ENCODE measurements at places on chromosomes 6 and 20.

- no peak for DNase-seq
Observed at GRCh38 chr20:1856424-1856823, 38.8 kb upstream of the SIRPA start.

DNA sequence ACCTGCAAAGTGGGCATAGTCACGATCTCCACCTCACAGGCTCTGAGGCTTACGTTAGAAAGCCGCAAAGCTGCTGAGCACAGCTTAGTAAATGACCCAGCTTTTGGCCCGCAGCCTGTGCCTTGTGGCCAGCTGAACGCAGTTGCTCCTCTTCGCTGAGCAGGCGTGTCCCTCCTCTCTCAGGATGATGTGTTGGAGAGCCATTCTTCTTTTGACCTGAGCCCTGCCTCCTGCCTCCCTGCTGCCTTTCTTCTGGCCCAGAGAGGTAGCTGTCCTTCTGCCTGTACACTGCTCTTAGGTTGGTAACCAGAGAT is 47.6 kb upstream of the MYL9 start:
- DNase-seq: no peak

DNA sequence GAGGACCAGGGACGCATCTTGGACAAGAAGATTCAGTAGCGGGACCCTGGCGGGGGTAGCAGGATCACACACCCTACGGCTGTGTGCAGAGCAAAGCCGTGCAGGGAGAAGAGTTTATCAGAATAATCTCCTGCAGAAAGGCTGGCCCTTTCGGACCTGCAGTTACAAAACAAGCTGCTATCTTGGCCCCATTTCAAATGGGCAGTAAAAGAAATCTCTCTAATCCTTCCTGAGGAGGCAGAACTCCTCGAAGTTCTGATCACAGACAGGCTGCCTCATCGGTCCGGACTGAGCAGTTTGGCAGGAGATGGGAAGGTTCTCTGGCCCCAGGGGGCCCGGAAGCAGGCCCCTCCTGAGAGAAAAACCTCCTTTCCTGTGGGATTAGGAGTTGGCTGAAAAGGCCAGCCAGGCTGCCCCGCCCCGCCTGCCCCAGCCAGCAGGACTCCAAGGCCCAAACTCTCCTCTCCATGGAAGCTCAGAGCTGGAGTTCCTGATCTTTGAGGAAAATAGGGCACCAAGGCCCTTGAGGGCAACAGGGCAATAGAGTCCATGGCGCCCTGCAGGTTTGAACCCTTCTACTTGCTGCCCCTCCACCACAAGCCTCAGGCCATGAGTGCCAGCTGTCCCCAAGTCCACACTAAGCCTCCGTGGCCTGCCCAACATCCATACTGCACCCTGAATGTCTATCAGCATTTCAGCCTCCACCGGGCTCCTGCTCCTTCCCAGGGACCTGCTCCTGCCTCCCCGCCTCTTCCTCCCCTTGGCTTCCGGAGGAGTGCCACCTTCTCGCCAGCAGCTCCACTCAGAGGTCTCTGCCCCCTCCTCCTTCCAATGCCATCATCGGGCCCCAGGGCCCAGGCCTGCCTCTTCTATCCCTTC is 141.3 kb downstream of the PREX1 start:
- peak; percentile 81 for DNase-seq

GRCh38 chr20:1946442-1946761 is 47.5 kb downstream of the PDYN start:
- DNase-seq: no peak

- DNase-seq: no peak
Observed at GRCh38 chr20:62003567-62004405, 61.9 kb downstream of the TAF4 start.

GRCh38 chr6:153976921-153977693 is 61.9 kb upstream of the OPRM1 start:
- DNase-seq: no peak

- no peak for DNase-seq
Observed at GRCh38 chr6:143598466-143599080, 79.2 kb upstream of the PHACTR2 start.

GRCh38 chr6:139960671-139961070 is 586.2 kb upstream of the CITED2 start:
- no peak for DNase-seq

DNA sequence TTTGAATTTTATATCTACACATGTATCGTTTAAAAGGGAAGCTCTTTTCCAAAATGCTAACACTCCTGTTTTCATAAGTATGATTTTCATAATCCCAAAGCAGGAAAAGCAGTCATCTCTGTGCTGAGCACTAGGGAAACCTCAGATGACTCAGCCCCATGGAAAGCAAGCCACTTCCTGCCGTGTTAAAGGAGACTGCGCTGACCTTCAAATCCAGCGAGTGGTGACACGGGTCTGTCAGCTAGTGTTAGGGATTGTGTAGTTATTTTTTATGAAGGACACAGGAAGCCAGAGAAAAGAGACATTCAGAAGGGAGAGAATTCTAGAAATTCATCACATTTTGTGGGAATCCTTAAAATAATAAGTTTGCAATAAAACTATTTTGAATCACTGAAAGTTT is 57.0 kb upstream of the CD93 start:
- no peak for DNase-seq
